Hippocampal formation (tissue), 2 donors: ENCODE measurements at places on chromosomes 11 and 22.

GRCh38 chr22:42805016-42805997 is 51.8 kb downstream of the ARFGAP3 start:
- peak; percentile 47 for DNase-seq

DNA sequence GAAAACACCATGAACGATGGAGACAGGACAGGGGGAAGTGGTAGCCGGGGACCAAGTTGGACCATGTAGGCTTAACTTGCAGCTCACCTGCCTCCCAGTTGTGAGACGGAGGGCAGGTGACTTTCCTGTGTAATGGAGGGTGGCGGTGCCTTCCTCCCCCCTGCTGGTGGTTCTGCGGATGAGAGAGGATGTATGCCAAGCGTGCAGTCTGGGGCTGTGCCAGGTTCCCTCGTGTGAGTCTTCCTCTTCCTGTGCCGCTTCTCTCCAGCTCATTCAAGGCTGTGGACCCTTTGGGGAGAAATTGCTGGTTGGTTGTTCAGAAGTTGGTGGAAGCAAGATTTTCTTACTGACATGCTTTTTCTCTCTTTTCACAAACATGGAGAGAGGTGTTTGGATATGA is 35.1 kb downstream of the MPPED1 start:
- DNase-seq: no peak

DNA sequence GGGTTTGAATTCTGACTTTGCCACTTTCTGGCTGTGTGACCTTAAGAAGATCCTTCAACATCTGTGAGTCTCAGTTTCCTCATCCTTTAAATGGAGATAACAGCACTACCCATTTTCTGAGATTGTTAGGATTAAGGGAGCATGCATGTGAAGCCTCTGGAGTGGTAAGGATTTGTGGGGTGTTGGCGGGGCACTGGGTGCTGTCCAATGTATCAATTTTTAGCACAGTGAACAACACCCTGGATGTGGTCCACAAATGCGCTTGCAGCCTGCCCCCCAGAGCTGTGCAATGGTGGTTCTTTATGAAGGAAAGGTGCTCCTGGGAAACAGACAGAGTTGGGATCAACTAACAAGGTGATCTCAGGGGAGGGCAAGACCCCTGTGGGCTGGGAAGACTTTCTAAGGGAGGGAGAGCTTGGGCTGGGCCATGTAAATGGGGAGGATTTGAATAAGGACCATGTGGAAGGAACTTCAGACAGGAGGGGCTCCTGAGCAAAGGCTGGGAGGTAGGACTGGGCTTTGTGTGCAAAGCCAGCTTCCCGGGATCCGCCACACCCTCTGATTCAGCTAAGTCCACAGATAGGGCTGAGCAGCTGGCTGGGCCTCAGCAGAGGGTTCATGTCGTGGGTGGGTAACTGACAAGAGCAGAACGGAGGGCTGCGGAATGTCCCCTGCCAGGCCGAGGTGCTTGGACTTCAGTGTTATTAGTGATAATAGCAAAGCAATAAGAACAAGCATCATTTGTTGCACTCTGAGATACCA is 22.7 kb upstream of the RASD2 start:
- no peak for DNase-seq

- DNase-seq: no peak
Observed at GRCh38 chr11:108037636-108038035, 28.9 kb downstream of the CUL5 start.

DNA sequence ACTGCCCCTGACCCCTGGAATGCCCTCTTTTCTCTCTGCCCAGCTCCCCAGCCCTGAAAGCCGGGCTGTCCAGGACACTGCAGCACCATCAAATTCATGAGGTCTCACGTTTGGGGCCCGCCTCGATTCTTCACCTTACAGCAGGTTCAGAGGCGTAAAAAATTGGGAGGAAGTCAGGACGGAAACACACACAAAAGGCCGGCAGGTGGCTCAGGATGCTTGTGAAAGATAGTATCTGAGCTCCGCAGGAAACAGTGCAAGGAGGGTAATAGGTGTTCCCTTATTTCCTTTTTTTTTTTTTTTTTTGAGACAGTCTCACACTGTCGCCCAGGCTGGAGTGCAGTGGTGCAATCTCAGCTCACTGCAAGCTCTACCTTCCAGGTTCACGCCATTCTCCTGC is 4.1 kb downstream of the RFPL2 start:
- DNase-seq: no peak

DNA sequence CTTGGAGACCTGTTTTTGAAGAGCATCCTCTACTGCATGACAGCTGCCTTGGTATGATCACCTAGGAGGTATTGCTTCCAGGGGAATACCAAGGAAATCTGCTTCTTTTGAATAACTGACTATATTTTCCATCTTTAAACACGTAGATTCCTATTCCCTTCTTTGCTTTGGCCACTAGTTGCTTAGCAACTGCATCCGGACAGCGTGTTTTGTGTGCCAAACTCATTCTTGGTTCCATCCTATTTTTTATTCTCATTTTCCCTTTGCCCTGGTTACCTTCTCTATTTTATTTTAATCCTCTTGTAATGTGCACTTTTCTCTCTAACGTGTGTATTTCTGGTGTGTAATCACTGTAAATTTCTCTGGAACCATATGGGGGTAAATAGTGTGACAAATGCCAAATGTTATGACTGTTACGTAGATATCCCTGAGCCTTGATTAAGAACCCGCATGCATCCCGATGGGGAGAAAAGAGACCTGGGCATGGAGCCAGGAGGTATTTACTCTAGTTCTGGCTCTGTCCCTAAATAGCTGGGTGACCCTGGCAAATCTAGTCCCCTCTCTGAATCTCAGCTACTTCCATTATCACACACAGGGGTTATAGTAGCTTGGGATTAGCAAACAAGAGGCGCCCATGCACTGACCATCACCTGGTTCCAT is 241.7 kb downstream of the MIAT start:
- no peak for DNase-seq

- DNase-seq: no peak
Observed at GRCh38 chr11:61512435-61512834, 3.9 kb downstream of the LRRC10B start.

- no peak for DNase-seq
Observed at GRCh38 chr22:17451316-17451715, 82.1 kb downstream of the CECR2 start.

- DNase-seq: no peak
Observed at GRCh38 chr11:118689503-118689851, 10.0 kb upstream of the TREH start.

DNA sequence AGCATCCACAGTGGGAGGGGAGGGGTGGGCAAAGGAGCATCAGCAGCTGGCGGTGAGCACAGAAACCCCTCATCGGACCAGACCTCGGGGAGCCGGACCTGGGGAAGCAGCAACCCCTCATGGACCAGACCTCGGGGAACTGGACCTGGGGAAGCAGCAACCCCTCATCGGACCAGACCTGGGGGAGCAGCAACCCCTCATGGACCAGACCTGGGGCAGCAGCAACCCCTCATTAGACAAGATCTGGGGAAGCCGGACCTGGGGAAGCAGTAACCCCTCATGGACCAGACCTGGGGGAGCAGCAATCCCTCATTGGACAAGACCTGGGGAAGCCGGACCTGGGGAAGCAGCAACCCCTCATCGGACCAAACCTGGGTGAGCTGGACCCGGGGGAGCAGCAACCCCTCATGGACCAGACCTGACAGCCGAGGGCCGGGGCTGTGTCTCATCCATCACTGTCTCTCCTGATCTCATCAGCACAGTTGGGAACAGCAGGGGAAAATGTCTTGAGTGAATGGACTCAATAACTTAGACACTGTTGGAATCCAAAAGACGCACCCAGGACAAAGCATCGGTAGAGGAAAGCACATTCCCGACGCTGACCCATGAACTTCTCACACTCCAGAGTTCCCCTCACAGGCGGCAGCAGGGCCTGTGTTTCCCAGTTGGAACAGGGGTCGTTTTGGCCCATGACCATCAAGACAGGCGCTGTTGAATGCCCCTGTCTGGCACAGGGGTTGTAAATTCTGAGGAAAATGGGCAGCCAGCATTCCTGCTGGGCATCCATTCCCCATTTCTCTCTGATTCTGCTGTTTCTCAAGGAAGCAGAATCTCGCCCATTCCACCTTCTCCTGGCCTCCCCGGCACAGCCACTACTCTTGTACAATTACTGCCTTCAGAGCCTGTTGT is 1494.6 kb downstream of the TBC1D22A start:
- no peak for DNase-seq

DNA sequence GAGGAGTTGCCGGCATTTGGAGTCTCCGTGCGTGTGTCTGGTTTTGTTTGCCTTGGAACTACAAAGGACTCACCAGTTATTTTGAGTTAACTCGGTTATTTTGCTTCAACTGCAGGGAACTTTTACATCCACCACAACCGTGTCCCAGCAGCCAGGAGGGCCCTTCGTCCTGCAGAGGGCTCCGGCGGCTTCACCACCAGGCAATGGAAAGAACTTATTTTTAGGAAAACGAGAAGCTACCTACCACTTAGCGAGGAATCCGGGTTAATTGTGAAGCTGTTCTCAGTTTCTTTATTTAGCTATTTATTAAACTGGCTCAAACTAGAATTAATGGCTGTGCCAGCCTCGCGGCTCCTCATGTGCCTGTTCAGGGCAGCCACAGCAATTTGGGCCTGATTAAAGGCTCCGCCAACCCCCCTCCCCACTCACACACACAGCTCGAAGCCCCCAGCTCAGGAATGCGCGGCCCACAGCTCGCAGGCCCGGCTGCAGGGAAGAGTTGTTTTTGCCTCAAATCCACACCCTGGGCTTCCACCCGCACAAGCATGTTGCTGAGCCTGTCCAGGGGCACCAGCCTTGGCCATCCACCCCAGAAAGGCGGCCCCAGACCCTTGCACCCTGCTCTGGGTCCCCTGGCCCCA is 55.9 kb upstream of the FGF3 start:
- no peak for DNase-seq

GRCh38 chr11:126772267-126772666 is 228.3 kb downstream of the KIRREL3 start:
- DNase-seq: no peak

GRCh38 chr11:70517988-70518907 is 119.9 kb downstream of the CTTN start:
- DNase-seq: no peak

DNA sequence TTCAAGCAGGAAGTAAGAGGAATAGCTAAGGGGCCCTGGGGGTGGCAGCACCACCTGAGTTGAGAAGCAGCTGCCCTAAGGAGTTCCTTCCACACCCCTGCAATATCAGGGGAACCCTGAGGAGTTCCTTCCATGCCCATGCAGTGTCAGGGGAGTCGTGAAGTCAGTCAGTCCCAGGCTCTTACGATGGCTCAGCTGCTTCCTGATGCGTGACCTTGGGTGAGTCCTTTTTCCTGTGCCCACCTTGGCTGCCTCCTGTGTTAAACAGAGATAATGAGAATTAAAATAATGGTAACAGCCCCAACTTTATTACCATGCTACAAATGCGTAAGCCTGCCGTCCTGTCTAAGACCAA is 181.1 kb downstream of the MIAT start:
- no peak for DNase-seq

GRCh38 chr22:40594924-40595323 is 41.6 kb downstream of the MRTFA start:
- DNase-seq: no peak

- no peak for DNase-seq
Observed at GRCh38 chr11:133149698-133150097, 382.6 kb downstream of the OPCML start.

DNA sequence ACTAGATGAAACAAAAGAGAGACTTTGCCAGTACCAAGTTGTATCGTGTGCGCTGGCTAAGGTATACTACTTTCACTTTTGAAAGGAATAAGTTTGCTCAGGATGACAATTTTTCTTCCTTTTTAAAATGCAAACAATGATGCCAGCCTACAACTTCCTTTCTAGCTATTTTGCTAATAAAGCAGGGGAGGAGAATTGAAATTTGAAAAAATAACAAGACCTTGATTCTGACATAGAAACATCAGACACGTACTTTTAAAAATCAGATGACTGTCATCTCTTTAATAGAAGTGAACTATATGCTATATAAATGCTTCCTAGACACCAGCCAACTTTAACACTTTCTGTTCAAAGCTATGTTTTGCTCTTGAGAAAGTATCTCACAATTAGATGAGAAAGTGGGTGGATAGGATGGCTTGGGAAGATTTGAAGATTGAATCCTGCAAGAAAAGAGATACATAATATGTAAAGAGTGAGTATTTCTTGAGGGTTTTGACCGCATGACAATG is 41.7 kb upstream of the BLID start:
- no peak for DNase-seq
